ENCODE measurements at places on chromosomes 7 and 10.

GRCh38 chr7:909358-910329 is 33.3 kb downstream of the GET4 start:
- DNase-seq: peak; percentile 90

- peak; percentile 87 for DNase-seq
These were observed 84.9 kb upstream of the ADRB1 start for GRCh38 chr10:113958631-113959382.

DNA sequence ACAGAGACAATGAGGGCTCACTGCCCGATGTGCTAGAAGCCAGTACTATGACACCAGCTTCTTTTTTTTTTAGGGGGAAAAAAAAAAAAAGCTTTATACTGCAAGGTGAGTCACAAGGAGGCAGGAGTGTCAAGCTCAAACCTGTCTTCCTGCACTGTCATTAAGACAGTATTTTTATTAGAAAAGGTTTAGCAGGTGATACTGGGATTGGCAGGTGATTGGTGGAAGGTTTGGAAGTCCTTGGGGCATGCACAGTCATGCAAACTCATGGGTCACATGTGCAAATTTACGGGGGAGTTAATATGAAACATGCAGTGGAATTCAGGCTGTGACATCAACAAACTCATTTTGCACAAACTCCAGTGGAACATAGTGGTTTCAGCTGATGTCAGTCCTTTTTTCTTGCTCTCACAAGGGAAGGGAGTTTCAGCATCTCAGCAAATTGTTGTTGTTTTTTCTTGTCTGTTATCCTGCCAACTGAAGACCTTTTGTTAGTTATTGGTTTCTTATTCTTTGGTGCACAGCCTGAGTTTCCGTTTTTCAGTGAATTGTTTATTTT is 530.6 kb downstream of the ANKRD7 start:
- DNase-seq: no peak

GRCh38 chr10:20007426-20007825 is 191.2 kb downstream of the PLXDC2 start:
- DNase-seq: no peak

DNA sequence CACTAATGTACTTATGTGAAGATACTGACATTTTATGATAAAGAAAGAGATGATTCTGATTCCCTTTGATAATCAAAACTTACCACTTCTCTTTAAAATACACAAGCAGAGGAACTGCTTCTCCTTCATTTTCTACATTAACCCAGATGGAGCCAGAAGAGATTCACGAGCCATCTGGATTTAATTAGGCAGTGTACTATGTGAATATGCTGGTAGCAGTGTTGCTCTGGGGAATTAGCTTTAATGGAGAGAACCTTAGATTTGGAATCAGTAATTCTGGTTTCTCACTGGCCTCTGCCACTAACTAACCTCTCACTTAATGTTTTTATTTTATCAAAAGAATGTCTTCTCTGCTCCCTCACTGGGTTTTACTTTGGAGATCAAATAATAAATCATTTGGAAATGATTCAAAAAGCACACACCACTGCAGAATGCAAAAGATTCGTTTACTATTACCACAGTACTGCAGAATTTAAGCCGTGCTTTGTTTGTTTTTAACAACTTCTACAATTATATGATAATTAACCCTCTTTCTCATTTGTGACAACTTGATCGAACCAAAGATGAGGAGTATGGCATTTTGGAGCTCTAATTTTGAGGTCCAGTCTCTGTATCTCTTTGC is 77.5 kb upstream of the PHYHIPL start:
- no peak for DNase-seq

- no peak for DNase-seq
These were observed 229.8 kb downstream of the FOXP2 start for GRCh38 chr7:114644455-114644854.

DNA sequence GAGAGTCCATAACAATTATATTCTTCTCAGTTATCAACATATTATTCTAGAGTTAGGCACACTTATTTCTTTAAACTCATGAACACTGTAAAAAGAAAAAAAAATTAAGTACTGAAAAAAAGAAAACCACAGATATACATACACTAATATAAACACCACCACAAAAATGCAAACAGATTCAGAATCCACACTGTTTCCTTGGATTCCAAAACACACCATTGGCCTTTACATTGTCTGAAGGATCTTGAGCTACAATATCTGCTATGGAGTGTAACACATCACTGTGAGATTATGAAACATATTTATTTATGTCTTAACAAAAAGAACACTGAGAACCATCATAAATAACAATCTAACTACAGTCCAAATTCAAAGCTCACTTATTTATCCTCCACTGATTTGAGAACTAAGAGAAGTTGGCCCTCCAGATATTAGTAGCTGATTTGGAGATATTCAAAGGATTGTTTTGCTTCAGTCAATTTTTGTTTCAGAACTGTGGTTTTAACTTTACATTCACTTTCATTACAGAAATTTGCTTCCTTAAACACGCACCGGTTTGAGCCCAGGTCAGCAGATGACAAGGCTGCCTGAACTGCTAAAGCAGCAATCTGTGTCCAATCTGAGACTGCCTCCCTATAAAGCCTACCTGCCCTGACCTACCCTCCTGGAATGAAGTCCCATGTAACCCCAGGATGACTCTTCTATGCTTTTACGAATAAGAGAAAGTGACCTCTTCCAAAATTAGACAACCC is 47.0 kb upstream of the CDK1 start:
- DNase-seq: no peak

DNA sequence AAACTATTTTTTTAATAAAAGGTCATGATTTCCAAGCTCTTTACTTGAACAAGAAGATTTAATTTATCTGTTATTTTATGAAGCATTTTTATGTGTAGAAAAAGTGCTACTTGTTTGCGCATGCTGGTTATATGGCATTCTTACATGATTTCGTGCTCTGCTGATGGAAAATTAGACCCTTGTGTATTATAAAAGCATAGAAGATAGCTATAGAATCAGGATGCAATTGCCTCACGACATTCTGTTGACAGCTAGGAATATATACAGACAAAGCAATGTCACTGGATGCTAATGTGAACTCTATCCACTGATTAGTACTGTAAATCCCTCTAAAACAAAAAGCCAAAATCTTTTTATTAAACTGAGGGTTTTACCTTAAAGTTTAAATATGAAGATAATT is 255.9 kb downstream of the MDFIC start:
- DNase-seq: no peak

DNA sequence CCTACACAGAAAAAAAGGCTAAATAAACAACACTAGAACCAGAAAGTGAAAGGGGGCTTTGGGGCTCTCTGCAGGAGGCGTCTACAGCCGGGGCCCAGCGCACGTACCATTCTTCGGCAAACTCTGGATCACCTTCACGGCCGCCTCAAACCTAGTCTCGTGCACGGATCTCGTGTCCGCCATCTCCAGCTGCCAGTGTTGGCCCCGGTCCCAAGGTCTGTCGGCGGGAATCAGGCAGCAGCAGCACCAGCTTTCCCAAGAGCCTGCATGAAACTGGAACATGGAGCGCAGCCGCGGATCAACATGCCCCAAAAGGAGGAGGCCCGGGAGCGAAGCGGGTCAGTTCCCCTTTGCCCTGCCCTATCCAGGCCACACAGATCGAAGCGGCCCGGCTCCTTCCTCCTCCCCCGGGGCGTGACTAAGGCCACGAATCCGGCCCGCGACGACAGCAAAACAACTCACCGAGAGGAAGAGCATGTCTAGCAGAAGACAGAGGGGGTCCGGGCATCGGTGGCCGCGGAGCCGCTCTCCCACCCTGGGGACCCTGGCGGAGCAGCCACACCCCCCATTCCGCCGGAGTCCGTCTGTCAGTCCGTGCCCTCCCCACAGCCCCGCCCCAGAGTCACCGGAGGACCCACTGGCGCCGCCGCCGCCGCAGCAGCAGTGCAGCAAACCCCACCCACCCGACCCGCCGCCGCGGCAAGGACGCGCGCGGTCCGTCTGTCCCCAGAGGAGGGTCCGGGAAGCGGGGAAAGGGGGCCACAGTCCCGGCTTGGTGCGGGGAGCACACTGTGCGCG is at the start of gene ACBD5:
Gene ACBD5 (minus strand): TSS at position 586 of the 798 bp plus-strand sequence. CDS start 109 bp downstream, at position 477.
- DNase-seq: peak; percentile 85

- no peak for DNase-seq
These were observed 58.5 kb upstream of the NPVF start for GRCh38 chr7:25286756-25287155.

DNA sequence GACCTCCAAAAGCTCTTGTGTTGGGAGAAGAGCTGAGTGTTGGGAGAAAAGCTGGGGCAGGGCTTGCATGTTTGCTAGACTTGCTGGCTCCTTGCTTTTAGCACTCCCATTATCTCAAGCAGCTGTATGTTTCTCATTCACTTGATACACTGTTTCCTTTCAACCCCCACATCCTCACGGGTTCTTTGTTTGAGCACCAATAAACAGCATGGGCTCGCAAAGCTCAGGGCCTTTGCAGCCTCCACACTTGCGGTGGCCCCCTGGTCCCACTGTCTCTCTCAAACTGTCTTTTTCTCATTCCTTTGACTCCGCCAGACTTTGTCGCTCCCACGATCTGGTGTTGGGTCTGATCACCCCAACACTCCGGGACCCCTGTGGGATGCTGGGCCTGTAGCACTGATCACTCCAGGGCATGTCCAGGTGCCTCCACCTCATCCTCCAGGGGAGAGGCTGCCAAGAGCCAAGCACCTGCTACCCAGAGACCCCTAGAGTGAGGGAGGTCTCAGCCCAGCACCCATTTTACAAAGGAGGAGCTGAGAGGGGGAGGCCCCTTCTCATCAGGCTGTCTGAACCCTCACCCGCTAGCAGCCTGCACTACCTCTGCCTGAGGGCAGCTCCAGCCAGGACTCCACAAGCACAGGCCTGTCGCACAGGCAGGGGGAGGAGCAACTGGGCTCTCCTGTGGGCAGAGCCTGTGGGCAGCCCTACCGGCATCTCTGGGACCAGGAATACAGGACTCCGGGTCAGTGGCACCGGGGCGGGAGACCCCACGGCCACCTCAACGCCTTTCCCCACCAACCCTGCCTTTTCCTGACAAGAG is 49.1 kb upstream of the MSMB start:
- DNase-seq: no peak

- no peak for DNase-seq
These were observed 549.4 kb downstream of the SORCS1 start for GRCh38 chr10:106615081-106615480.

DNA sequence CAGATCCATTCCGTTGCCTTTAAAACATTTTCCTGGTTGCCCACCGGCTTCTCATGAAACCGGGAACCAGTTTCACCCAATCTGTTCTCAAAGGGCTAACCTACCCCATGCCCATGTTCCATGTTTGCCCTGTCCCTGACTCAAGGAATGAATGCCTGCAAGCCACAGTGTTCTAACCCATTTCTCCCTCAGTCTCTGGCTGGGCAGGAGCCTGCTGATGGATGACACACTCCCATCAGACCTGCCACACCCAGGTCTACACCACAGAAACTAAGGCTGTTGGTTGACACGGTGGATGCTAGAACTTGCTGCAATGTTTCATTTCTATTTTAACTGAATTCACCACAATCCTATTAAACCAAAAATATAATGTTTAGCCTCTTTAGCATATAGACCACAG is 15.6 kb downstream of the CLRN3 start:
- no peak for DNase-seq

DNA sequence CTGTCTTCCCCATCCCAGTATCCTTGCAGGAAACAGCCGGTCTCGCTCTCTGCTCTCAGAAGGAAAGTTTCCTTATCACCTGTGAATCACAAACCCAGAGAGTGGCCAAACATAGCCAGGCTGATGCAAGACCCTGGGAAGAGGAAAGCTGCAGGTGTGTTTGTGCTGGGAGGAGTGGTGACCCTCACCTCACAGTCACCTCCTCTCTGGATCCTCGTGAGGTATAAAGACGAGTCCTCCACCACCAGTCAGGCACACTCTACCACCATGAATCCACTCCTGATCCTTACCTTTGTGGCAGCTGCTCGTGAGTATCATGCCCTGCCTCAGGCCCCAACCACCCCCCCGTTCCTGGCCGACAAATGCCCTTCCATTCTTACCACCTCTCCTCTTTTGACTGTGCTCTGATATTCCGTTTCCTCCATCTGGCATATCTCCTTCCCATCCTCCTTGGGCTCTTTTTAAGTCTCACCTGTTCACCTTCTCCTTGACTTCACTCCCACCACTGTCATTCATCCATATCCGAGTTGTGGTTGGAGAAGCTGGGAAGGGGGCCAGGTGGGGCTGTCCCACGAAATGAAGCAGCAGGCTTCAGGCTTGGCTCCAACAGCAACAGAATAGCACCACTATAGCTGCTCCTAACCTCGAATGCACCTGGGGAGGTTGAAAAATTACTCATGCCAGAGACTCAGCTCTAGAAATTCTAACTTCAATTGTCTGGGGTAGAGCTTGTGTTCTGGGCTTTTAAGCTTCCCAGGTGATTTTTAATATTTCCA is at the start of gene PRSS1:
Gene PRSS1 (plus strand): TSS at position 255 of the 776 bp plus-strand sequence. CDS start 13 bp downstream, at position 268.
- DNase-seq: no peak

- no peak for DNase-seq
These were observed 172.5 kb downstream of the EGFR start for GRCh38 chr7:55191161-55191925.

GRCh38 chr7:97078023-97078969 is 39.2 kb upstream of the SDHAF3 start:
- DNase-seq: no peak

- no peak for DNase-seq
These were observed 207.2 kb upstream of the PRSS1 start for GRCh38 chr7:142542105-142542504.

DNA sequence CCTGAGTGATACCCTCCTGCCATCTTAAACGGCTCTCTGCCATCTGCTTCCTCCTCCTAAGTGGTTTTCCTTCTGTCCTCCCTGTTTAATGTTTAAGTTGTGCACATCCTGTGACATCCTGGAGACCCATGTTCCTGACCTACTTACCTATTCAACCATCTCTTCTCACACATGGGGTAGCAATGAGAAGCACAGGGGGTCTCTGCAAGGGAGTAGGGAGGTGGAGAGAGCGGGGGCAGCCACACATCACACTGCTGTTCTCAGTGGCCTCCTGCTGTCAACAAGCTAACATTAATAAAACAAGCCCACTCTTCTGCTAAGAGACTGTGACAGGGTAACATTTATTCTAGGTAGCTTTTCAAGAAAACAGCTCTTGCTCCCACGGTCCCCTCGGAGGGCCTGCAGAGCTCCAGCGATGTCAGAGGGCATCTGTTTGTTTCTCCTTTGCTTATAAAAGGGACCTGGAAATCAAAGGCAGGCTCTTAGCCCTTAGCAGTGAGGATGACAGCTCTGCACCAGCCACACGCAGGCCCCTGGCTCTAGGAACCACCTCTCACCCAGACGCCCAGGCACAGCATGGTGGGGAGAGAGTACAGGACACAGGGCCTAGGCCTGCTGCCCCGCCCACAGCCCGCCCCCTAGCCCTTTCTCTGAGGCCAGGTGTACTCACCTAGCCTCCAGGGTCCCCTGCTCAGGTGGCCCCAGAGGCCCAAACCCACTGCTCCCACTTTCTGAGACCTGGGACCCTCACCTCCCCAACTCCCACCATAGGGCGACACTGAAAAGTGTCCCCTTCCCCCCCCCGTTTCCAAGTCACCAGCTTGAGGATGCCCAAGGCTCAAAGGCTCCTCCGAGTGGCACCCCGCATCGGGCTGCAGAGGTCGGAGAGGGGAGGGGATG is 943 bp upstream of the SLC18A2 start:
- DNase-seq: no peak

DNA sequence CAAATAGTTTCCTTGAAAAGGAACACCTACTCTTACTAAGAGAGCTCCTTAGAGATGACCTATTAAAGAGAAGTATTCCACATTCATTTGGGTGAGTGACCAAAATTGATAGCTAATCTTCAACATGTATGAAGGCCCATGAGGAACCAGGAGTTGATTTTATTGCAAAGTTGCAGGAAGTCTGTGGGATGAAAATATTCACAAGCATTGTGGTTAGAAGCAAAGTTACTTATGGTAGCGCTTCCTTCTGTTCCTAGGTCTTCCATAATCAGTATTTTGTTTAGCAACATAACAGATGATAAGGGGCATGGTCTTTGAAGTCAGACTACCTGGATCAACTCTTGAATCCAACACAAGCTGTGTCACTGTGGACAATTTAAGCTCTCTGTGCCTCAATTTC is 164.5 kb downstream of the DGKB start:
- DNase-seq: no peak
